ENCODE measurements at places on chromosomes 7 and 10. TPM values are rescaled to one million over a fixed set of nuclear protein-coding genes. Genes with fewer than 3 reads are reported as not detected.

EIF5AL1 gene
- total RNA-seq, result 0.10 TPM

RINT1 gene
- total RNA-seq, result 17.7 TPM

GRCh38 chr10:17790651-17791050, 18.5 kb upstream of the MRC1 start:
- no peak for DNase-seq

GRCh38 chr10:64726466-64726865, 1205.3 kb downstream of the REEP3 start:
- DNase-seq, result no peak

DNA sequence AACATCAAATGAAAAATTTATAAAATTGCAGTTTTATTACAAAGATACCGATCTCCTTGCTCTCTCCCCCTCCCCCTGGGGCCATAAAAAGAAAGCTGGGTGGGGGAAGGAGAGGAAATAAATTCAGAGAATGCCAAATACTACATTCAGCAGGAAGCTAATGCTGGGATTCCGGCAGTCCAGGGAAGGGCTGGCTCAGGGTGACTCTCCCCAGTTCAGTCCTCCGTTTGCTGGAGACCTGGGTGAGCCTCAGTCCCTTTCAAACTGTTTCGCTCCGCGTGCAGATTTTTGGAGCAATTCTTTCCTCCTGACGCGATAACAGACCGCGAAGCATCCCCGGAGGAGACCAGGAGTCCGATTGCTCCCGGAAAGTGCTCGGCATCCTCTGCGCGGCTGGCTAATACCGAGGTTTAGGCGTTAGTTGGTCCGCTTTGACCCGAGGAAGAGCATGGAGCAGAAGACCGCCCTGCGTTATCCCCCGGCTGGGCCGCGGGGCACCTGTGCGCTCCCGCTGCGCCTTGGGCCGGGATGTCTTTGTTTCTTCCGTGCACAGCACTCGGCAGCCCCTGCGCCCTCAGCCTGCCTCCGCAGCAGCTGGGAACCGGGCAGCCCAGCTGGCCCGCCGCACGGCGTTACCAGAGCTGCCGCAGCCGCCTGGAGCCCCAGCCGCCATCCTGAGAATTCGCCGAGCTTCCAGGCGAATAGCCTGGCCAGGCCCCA, 3.9 kb upstream of the HOXA2 start:
- peak; percentile 50 for DNase-seq

- DNase-seq, result no peak
Measured at GRCh38 chr7:75039166-75039565, 34.4 kb downstream of the RCC1L start.

Measured in aorta (tissue), 5 donors.